ENCODE measurements at places on chromosomes 2 and 18.

DNA sequence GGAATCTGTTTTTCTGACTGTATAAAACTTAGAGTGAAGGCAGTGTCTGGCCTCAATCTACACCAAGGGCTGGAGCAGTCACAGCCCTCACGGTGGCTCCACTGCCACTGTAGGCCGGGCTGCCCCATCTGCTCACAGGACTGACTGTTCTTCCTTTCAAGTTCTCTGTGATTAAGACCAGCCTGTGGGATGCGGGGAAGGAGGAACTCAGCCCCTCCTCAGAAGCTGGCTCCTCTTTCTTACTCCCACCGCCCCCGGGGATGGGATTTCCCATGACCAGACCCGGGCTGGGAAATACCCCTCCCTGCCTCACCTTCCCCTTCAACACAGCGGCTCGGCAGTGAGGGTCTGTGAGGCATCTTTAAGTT, 106.0 kb downstream of the COPS8 start:
- no peak for DNase-seq

- DNase-seq = no peak
Observed at GRCh38 chr2:45836316-45836715, 184.8 kb downstream of the PRKCE start.

- no peak for DNase-seq
Observed at GRCh38 chr2:217326238-217327022, 466.6 kb upstream of the TNP1 start.

DNA sequence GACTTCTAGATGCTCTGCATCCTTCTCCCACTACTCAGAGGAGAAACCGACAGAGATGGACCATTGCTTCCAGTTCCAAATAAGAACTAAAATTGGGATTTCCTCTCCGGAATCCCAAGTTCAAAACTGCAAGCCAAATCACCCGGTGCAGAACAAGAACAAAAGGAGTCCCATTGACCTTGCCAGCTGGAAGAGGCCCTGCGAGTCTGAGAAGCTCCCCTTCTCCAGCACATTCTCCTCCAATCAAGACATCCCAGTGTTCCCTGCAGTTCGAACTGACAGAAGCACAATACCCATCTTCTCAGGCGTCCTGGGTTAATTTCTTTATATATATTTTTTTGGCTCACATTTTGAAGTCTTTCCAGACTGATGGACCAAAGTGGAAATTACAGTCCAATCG, 195.3 kb upstream of the MEIS1 start:
- DNase-seq = no peak

- no peak for DNase-seq
Observed at GRCh38 chr2:28602751-28603639, 107.1 kb downstream of the PLB1 start.

DNA sequence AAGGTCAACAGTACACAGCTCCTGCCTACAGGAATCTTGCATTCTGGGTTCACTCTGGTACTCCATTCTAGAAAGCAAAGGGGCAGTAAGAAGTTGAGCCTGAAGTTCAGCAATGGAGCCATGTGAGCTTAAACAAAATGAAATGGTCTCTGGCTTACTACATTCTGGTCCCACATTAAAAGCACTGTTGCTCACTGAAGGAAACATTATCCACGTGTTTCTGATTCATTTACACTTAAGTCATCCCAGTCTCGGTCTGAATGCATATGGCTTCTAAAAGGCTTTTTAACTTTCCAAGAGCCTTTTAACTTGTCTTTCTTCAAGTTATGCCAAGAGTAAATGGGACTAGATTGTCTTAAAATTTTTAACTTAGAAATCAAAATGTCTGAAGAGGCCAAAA, 177.8 kb downstream of the LNPK start:
- no peak for DNase-seq

DNA sequence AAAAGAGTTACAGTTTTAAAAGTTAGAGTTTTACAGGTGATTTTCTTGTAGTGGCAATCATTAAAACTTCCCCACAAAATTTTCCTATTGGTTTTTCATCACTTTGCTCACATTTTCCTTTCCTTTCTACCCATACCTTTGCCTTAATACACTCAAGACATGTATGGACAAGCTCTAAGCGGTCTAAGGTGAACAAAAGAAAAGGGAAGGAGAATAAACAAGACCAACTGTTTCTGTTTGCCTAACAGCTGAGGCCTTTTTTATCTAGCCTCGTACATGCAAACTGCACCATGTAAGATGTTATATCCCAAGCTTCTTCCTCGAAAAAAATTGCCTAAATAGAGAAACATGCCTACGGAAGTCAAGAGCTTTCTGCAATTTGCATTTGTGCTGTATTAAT, 33.9 kb upstream of the TBC1D8 start:
- DNase-seq = no peak

GRCh38 chr2:160267692-160268091, 67.6 kb upstream of the ITGB6 start:
- DNase-seq = no peak

- DNase-seq = no peak
Observed at GRCh38 chr2:110708455-110708854, 23.9 kb upstream of the ACOXL start.

GRCh38 chr2:174023591-174024523, 58.7 kb upstream of the SP3 start:
- DNase-seq = peak; percentile 78

DNA sequence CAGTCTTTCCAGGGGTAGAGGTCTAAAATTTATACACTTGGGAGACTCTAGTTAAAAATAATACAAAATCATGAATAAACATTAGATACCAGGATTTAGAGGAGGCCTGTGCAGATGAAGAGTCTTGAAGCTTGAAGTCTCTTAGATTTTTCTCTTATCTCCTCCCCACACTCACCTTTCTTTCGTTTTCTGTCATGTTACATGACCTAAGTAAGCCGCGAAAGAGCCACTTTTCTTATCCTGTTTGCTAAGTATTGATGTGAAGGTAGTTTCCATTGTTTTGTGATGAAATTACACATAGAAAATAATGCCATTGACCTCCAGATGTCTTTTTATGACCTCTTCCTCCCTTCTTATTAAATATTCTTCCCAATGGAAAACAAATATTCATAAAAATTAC, 367.8 kb downstream of the LRRTM1 start:
- no peak for DNase-seq

DNA sequence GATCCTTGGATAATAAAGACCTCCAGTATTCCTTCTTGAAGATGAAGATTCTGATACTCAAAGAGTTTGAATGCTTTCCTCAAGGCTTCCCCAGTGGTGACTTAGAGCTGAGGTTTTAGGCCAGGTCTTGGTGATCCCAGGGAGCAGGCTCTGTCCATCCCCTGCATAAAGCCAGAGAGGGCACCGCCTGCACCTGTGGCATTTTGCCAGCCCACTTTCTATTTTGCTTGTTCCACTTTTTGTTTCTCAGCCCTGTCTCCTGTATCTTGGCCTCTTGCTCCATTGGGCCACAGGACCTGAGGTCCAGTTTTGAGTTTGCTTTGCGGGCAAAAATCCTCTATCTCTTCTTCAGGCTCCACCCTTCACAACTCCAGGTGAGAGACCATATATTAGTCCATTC, 6.7 kb upstream of the SCYGR1 start:
- no peak for DNase-seq

DNA sequence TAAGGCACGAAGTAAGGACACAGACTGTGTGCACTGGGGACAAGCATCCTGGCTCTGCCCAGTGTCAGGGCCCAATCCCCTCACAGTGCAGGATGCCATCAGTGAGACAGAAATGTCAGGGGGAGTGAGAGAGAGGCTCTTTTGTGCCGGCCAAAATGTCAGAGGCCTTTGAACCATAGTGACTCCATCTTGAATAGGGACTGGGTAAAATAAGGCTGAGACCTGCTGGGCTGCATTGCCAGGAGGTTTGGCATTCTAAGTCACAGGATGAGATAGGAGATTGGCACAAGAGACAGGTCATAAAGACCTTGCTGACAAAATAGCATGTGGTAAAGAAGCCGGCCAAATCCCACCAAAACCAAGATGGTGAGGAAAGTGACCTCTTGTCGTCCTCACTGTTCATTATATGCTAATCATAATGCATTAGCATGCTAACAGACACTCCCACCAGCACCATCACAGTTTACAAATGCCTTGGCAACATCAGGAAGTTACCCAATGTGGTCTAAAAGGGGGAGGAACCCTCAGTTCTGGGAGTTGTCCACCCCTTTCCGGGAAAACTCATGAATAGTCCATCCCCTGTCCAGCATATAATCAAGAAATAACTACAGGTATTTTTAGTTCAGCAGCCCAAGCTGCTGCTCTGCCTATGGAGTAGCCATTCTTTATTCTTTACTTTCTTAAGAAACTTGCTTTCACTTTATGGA, 337.4 kb downstream of the LPIN1 start:
- no peak for DNase-seq

DNA sequence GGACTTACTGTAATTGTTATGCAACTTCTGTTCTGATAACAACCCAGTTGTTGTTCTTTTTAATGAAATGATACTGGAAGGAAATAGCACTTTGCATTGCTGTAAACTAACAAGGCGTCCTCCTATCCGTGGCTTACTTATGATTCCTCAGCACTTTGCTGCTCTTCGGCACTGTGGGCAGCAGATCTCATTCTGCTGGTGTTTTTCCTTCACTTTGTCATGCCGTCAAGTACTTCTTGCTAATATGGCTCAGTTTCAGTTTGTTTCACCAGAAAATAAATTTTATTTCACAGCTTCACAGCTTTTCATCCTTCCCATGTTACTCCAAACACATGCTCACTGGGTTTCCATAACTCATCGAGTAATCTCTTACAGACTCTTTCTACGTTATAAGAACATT, 289.3 kb downstream of the MEIS1 start:
- DNase-seq = no peak

GRCh38 chr2:190405070-190405469, 3.1 kb upstream of the MFSD6 start:
- DNase-seq = no peak

DNA sequence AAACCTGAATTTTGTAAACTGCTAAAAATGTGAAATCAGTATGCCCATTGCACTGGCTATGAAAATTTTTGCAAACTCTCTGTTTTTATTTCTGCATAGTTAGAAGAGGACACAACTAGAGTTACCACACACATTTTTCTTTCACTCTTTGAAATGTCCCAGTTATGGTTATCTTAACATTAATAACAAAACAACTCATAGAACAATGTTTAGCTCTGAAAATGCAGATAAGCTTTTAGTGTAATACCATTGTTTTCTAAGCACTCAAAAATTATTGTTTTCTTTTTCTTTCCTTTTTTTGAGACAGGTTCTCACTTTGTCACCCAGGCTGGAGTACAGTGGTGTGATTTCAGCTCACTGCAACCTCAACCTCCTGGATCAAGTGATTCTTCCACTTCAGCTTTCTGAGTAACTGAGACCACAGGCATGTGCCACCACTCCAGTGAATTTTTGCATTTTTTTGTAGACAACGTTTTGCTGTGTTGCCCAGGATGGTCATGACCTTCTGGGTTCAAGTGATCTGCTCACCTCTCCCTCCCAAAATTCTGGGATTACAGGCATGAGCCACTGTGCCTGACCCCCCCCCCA, 1204.5 kb upstream of the ZEB2 start:
- no peak for DNase-seq

- no peak for DNase-seq
Observed at GRCh38 chr2:43448822-43449110, 147.1 kb downstream of the THADA start.

- no peak for DNase-seq
Observed at GRCh38 chr2:1676091-1676912, 68.0 kb downstream of the PXDN start.

GRCh38 chr2:215138479-215138878, at the start of gene ABCA12:
Gene ABCA12, minus strand, starts transcription at chr2:215138626. Its CDS starts 418 bp downstream, at chr2:215138208.
- DNase-seq = no peak

DNA sequence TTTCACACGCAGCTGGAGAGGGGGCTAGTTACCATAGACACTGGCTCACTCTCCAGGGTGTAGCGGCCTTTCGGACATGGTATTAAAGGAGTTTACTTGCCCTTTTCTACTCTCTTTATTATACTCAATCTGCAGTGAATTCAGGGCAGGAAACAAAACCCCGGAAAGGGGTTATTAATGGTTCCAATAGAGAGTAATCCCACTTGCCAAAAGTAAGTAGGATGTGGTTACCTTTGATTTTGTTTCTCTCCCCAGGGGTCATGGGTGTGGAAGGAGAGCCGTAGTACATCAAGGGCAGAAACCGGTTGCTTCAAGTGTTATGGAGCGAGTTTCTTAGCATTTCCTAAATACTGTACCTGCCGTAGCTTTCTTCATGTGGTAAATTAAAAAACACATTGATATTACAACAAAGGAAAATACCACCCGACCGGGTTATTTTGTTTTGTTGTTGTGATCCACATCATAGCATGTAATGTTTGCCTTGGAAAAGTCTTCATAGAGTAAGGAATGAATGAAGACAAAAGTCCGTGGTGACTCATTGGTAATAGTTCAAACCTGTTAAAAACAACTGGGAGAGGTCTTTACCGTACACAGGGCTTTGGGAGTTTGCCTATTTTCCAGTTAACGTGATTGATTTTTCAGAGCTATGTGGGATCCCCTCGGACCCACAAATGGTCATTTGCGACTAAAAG, 71.5 kb downstream of the SLC4A3 start:
- no peak for DNase-seq

GRCh38 chr2:120291401-120292311, 39.0 kb downstream of the RALB start:
- DNase-seq = no peak

- no peak for DNase-seq
Observed at GRCh38 chr2:145601361-145601925, 1081.5 kb upstream of the ZEB2 start.

DNA sequence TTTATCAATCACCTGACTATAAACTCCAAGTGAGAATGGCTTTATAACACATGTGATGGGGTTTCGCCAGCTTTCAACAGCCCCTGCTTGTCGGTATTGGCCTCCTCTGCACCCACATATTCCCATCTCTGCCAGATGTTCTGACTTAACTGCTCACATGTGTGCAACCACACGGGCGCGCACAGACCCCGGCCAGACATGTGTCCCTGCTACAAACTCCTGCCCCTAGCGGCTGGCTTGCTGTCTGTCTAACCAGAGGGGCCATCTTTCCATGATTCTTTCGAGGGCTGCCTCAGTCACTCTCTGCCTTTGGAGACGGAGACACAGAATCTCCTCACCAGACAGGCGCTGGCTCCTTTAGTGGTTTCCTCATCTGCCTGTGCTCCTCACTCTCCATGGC, 15.3 kb downstream of the STON1 start:
- DNase-seq = no peak

Data from hepatocyte (in vitro differentiated cells).